ENCODE measurements at places on chromosomes 2 and 18.

- DNase-seq = no peak
Measured at GRCh38 chr18:58258692-58259342, 214.8 kb downstream of the NEDD4L start.

DNA sequence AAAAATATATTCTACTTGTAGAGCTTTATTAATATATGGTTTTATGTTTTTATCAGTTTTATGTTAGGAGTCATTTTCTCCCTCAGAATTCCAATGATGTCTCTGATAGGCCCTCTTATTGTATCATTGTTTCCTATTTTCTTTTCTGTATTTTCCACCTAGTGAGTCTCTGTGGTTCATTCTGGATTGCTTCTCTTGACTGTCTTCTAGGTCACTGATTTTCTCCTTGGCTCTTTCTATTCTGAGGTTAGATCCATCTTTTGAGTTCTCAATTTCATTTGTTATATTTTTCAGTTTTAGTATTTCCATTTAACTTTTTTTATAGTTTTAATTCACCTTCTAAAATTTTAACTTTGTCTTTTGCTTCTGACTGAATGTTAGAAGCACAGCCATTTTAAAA lies 37.6 kb downstream of the EIF5B start:
- DNase-seq = no peak

GRCh38 chr2:13813236-13813635 lies 819.3 kb upstream of the LRATD1 start:
- no peak for DNase-seq

DNA sequence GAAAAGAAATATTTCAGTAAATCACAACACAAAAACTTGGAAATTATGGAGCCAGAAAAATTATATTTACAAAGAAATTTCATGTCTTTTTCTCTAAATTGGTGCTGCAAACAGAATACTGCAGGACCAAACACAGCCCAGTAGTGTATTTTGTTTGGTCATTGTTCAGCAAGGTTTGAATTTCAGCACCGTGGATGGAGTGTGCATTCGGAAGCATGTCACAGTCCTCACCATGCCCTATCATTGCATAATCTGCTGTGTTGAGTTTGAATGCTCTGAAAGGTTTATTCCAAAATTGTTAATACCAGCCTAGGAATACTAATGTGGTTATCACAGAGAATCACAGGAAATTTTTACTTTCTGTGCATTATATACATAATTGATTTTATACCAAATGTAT lies 296.7 kb downstream of the METTL4 start:
- DNase-seq = no peak

DNA sequence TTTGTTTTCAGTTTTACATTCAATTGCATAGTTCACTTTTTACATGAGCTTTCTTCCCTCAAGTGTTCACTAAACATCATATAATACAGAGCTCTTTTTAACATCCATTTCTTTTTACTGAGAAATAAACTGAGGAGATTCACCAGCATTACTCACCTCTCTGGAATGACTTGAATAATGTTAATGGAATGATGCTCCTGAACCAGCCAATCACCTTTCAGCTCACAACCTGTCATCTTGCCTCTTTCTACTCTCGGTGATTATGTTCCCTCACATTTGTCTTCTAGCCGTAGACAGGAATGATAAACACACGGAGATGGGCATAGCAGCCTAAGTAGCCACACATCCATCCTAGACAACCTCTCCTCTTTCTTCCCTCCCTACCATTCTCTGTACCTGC lies 301.7 kb downstream of the PAX3 start:
- no peak for DNase-seq

- no peak for DNase-seq
Measured at GRCh38 chr18:72180689-72181088, 363.5 kb downstream of the CBLN2 start.

- no peak for DNase-seq
Measured at GRCh38 chr2:194842871-194843270, 814.2 kb upstream of the SLC39A10 start.

DNA sequence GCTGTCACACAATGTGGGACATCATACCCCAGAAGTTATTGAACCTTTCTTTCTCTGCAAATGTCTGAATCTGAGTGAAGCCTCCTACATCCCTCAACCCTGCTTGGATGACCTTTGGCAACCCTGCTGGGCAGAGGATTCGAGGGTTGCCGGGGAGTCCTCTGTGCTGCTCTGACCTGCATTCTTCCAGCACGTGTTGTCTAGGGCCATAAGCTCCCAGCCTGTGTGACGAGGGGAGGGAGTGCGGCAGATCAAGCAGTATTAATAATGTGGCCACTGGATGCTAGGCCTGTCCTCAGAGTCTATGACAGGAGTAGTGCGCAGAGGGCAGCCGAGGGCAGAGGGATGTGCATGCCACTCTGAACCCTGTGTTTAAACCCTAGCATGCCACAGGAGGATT lies 58.8 kb downstream of the RPL37A start:
- DNase-seq = no peak

Data from upper lobe of right lung (tissue), 1 donor.